ENCODE measurements at places on chromosomes 12 and 14. TPM values are rescaled to one million over a fixed set of nuclear protein-coding genes. Genes with fewer than 3 reads are reported as not detected.

EID3 gene
- 7.0 TPM for total RNA-seq

AKAP3 gene
- total RNA-seq: 0.05 TPM

IFNG-AS1 gene
- total RNA-seq: not detected

GDF3 gene
- not detected for total RNA-seq

MGP gene
- total RNA-seq: not detected

PRKD1 gene
- 2.2 TPM for total RNA-seq

MANSC1 gene
- total RNA-seq: 3.1 TPM

DPF3 gene
- total RNA-seq: 0.29 TPM

SLC24A4 gene
- total RNA-seq: 0.07 TPM

CCNT1 gene
- total RNA-seq: 11.7 TPM

SERPINA3 gene
- total RNA-seq: 15.9 TPM

GATC gene
- total RNA-seq: 25.4 TPM

TMEM63C gene
- 3.6 TPM for total RNA-seq

FOXG1 gene
- total RNA-seq: 0.15 TPM

KRT71 gene
- total RNA-seq: not detected

TC2N gene
- total RNA-seq: 0.86 TPM

THAP2 gene
- 5.6 TPM for total RNA-seq

SVOP gene
- total RNA-seq: not detected

AP4S1 gene
- 7.8 TPM for total RNA-seq

RNASE4 gene
- 6.3 TPM for total RNA-seq

C12orf56 gene
- not detected for total RNA-seq

GAS2L3 gene
- 6.2 TPM for total RNA-seq

CLEC1B gene
- total RNA-seq: not detected

TRPV4 gene
- 0.06 TPM for total RNA-seq

POTEG gene
- total RNA-seq: not detected

Data from A549 treated with Mapracorat at 1 μM for 4 hours (cell line).